ENCODE measurements at places on chromosomes 16 and 17.

GRCh38 chr17:61443475-61443882 lies 8.7 kb upstream of the TBX4 start:
- DNase-seq, result no peak

GRCh38 chr16:49333259-49333597 lies 40.4 kb upstream of the C16orf78 start:
- DNase-seq, result no peak

DNA sequence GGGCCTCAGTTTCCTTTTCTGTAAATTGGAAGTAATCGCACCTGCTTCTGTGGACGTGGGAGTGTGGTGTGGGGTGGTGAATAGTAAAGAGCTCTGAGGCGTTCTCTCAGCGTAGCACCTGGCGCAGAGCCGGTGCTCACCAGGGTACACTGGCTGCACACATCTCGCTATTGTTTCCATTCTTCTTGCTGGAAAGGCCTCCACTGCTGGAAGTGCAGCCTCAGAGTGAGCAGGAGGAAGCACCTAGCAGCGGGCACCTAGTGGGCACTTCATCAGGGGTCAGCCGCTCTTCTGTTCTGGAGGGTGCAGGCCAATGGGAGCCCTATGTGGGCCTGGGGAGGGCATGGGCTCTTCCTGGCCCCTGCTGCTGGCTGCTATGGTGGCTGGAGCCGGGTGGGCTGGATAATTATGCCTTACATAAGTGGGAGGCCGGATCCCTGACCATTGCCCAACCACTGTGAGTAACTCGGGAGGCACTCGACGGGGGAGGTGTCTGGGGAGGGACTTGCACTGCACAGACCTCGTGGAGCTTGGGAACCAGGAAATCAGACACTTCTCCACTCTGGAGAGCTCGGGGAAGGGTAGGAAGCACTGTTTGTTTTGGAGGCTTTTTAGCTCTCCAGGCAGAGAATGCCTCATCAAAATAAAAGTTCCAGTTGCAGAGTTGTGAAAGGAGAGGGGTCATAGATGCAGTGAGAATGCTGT lies 1.7 kb downstream of the MAP2K3 start:
- DNase-seq, result peak; percentile 96

DNA sequence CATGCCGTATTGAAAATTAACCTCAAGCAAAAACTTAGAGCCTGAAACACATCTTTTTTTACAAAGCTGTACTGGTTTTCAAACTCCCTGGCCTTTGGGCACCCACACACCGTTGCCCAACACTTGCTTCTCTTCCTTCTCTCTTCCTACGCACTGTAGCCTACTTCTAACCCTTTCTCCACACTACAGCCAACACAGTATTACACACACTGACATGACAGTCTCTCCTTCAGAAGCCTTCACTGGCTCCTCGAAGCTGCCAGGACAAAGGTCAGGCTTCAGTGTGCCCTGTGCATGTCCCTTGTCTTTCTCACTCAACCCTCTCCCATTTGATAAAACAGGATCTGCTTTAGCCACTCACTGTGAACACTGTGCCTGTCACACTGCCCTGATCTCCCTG lies 8.0 kb downstream of the FANCA start:
- no peak for DNase-seq

GRCh38 chr17:62630365-62631085 lies 3.1 kb downstream of the MRC2 start:
- DNase-seq, result no peak
